ENCODE measurements at places on chromosomes 2 and 18.

DNA sequence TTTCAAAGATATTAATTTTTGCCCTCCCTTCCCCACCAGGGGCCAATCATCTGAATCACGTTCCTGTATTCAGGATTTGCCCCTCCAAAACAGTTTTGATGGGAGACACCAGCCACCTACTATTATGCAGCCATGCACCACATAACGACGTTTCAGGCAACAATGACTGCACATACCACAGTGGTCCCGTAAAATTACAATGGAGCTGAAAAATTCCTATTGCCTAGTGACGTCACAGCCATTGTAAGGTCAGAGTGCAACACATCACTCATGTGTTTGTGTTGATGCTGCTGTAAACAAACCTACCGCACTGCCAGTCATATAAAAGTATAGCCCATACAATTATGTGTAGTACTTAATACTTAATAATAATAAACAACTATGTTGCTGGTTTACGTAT lies 22.6 kb downstream of the ITM2C start:
- no peak for DNase-seq

- DNase-seq, result no peak
Measured at GRCh38 chr2:53903011-53903410, 43.2 kb upstream of the GPR75 start.

GRCh38 chr2:86226070-86226469 lies 26.8 kb downstream of the MRPL35 start:
- DNase-seq, result no peak

DNA sequence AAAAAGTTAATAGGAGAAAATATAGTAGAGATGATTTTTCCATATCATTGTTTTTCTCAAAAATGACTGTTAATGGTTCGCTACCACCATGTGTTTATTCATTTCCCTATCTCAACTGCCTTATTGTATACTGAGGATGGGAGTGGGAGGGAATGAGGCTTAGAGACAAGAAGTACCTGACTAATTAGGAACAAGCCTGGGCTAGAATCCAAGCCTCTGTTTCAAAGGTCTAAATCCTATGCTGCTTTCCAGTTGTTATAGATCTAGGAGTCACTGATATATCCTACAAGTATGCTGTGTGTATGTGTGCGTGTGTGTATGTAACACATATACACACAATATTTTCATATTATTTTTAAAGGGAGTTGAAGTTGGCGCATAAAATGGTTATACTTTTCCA lies 465.9 kb downstream of the EPHA4 start:
- no peak for DNase-seq

- peak; percentile 96 for DNase-seq
Measured at GRCh38 chr18:51168026-51168742, 29.3 kb downstream of the MEX3C start.

DNA sequence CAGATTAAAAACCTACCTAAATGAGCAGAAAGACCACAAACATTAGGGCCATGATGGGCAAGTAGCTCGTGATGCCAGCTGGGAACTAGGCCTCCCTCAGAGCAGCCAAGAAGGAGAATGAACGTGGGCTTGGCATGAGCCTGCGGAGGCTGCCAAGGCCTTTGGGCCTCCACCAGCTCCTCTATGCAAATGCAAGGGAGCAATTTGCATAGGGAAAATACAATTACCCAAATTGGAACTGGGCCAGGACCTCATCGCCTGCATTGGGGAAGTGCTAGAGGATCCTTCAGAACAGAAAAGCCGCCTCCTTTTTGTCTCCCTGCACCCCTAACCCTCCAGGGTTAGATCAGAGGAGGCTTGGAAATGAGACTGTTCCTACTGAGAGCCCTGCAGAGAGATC lies 326.4 kb downstream of the SMAD2 start:
- DNase-seq, result no peak
